ENCODE measurements at places on chromosomes 7 and 10. TPM values are rescaled to one million over a fixed set of nuclear protein-coding genes. Genes with fewer than 3 reads are reported as not detected.

The TMEM273 gene
- not detected for total RNA-seq

The EEPD1 gene
- 1.5 TPM for total RNA-seq

The AVL9 gene
- total RNA-seq: 32.4 TPM

The LRRC17 gene
- 69.2 TPM for total RNA-seq

The GCC1 gene
- total RNA-seq: 28.1 TPM

The ANKRD30A gene
- total RNA-seq: not detected

The SH2D4B gene
- not detected for total RNA-seq

The MAT1A gene
- total RNA-seq: not detected

The MEOX2 gene
- total RNA-seq: not detected

The TEX36 gene
- not detected for total RNA-seq

The SORBS1 gene
- total RNA-seq: 20.9 TPM

The PNLIPRP2 gene
- total RNA-seq: not detected

The COMMD3 gene
- 33.1 TPM for total RNA-seq

The CHCHD2 gene
- total RNA-seq: 391 TPM

The ZNF804B gene
- total RNA-seq: not detected

The PITX3 gene
- not detected for total RNA-seq

The HOGA1 gene
- 0.32 TPM for total RNA-seq

The ANKRD7 gene
- 0.97 TPM for total RNA-seq

The CXCL12 gene
- 5.6 TPM for total RNA-seq

The KCNMA1 gene
- 107 TPM for total RNA-seq

The GPR85 gene
- total RNA-seq: 2.6 TPM

The CYP3A4 gene
- total RNA-seq: not detected

The SPDYE9 gene
- total RNA-seq: not detected

The CTAGE15 gene
- total RNA-seq: not detected

The ASB4 gene
- not detected for total RNA-seq

The SLC26A5 gene
- total RNA-seq: not detected

The SFTPA1 gene
- total RNA-seq: not detected

The ECHS1 gene
- total RNA-seq: 62.9 TPM

The METTL27 gene
- total RNA-seq: 5.0 TPM

The C10orf62 gene
- total RNA-seq: 0.23 TPM

The ZNRF2 gene
- total RNA-seq: 2.5 TPM

The GDF10 gene
- not detected for total RNA-seq

The TMEM229A gene
- total RNA-seq: not detected

The NAPEPLD gene
- total RNA-seq: 11.0 TPM

The LFNG gene
- 16.6 TPM for total RNA-seq

The GLUD1 gene
- total RNA-seq: 209 TPM

The SERPINE1 gene
- 2,093 TPM for total RNA-seq

The OR6V1 gene
- not detected for total RNA-seq

The ENKUR gene
- total RNA-seq: 0.18 TPM

The TMEM270 gene
- not detected for total RNA-seq

The SPDYE16 gene
- not detected for total RNA-seq

The LRMDA gene
- 0.30 TPM for total RNA-seq
